HT1080 (cell line): ENCODE measurements at places on chromosomes 1 and 21. TPM values are rescaled to one million over a fixed set of nuclear protein-coding genes. Genes with fewer than 3 reads are reported as not detected.
A peak's percentile ranks its signal among the peaks of the same experiment; 100 is the strongest.

Gene BCAN
- total RNA-seq, result 0.03 TPM in 1 of 2 replicates, not detected in the other

DNA sequence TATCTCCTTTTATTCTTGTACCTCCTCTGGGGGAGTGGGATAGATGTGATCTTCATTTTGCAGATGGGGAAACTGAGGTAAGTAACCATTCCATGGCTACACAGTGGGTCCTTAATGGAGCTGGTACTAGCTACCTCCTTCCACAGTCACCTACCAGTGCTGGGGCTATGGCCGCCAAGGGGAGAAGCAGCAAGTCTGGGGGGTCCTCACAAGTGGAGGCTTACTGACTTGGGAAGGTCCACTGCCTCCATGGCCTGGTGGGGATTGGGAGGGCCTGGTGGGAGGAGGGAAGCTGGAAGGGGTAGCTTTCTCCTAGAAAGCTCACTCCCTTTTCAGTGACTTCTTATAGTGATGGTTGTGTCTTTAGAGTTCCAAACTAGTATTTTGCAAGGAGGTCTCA, 5.9 kb upstream of the FOXO6 start:
- no peak for DNase-seq

DNA sequence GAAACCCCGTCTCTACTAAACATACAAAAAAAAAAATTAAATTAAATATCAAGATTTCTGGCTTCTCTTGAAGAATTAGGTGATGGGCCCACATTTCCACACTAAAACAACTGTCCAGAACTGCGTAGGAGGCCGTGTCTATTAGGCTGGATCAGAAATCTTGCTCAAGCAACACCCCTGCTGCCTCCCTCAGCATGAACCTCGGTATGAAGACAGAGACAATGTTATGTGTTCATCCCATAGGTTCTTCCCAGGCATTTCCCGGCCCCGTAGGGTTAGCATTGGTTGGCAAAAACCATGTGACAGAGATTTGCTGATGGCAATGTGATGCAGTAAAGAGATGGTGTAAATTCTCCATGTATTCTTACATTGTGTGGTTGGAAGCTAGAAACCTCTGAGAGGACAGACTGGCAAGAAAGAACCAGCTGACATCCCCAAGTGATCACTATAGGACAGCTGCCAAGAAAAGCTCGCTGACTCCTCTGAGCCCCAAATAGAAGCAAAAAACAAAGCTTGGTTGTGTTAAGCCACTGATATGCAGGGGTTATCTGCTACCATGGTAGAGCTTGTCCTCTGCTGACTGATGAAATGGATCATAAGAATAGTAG, 34.5 kb downstream of the EBNA1BP2 start:
- DNase-seq, result no peak

DNA sequence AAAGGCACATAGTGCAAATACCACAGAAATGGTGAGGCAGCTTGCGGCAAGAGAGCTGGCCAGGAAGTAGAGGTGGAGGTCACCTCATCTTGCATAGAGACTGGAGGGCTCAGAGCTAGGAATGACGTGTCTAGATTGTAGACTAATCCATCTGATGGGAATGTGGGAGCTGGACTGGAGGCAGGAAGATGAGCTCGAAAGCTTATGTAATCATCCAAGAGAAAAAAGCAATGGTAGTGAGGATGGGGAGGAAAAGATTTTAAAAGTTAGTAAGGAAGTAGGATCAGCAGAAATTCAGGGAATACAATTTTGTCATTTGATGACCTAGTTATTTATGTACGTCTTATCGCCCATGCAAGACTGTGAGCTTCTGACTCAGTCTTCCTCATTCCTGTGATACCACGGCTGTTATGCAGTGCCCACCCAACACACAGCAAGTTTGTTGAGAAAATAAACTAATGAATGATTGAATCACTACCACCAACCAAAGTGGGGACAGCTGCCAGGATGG, 123.9 kb downstream of the RRAGC start:
- peak; percentile 93 for DNase-seq

- DNase-seq, result no peak
These were observed 41.4 kb upstream of the COL6A2 start for GRCh38 chr21:46056450-46056903.

DNA sequence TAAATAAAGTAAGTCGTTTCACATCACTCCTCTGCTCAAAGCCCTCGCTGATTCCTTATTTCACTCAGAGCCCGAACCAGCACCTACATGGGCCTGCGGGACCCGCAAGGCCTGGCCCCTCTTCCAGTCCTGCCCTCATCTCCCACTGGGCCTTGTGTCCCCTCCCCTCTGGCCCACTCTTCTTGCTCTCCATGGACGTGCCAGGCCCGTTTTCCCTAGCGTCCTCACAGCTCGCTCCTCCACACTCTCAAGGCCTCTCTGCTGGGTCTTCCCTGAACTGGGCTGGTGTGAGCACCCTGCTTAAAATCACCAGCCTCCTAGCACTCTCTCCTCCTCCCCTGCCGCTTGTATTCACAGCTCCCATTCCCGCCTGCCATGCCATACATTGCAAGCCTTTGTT, 237.9 kb downstream of the FOXD2 start:
- no peak for DNase-seq
